CD4-positive, alpha-beta T cell (primary cell): ENCODE measurements at places on chromosomes 7 and 10.

GRCh38 chr7:30450983-30451497, 27.5 kb downstream of the NOD1 start:
- DNase-seq, result no peak

GRCh38 chr10:74011770-74012169, 13.9 kb downstream of the VCL start:
- DNase-seq, result no peak

DNA sequence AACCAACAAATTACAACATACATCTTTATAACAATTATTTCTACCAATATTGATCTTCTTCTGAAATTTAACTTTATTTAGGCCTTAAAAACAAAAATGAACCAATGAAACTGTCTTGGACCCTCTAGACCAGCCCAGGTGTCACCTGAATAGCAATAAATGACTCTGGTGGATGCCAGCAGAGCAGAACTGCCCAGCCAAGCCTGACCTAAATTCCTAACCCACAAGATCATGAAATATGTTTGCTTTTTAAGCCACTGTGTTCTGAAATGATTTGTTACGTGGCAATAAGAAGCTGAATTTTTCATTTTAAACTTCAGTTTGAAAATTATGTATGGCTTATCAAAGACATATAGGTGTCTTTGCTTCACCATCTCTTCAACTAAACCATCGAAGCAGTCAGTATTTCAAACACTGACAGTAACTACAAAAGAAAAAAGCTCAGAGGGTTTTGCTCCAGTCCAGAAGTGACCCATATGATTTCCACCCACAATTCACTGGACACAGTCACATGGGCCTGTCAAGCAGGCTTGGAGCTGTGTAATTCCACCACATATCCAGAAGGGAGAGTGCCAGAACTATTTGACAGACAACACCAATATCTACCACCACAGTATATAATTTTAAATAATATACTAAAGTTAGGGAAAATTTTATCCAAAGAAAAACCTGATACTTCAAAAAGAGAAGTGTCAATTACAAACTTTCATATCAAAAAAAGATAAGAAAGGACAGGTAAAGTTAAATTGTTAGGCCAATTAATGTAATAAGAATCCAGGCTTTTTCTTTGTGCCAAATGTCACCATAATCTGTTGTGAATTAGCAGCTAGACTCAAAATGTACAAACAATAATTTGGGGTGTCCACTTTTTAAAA, 94.5 kb downstream of the KMT2C start:
- no peak for DNase-seq

GRCh38 chr10:48343921-48344598, 37.6 kb downstream of the MAPK8 start:
- no peak for DNase-seq

GRCh38 chr7:101602484-101603241, 26.4 kb downstream of the MYL10 start:
- peak; percentile 54 for DNase-seq

DNA sequence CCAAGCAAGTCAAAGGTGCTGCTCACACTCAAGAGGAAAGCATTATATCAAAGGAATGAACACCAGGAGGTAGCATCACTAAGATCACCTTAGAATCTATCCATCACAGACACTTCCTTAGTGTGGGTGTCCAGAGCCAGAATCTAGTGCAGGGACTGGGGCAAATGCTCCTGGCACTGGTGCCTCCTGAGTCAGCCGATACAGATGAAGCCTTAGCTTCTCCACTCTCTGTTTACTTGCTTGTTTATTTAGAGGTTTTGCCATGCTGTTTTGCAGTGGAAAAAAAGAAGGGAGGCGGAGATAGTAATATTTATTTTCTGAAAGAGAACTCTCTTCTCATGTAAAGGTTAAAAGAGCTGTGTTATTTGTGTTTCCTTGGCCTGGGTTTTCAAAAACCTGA, 303.1 kb downstream of the WDR11 start:
- DNase-seq, result no peak

DNA sequence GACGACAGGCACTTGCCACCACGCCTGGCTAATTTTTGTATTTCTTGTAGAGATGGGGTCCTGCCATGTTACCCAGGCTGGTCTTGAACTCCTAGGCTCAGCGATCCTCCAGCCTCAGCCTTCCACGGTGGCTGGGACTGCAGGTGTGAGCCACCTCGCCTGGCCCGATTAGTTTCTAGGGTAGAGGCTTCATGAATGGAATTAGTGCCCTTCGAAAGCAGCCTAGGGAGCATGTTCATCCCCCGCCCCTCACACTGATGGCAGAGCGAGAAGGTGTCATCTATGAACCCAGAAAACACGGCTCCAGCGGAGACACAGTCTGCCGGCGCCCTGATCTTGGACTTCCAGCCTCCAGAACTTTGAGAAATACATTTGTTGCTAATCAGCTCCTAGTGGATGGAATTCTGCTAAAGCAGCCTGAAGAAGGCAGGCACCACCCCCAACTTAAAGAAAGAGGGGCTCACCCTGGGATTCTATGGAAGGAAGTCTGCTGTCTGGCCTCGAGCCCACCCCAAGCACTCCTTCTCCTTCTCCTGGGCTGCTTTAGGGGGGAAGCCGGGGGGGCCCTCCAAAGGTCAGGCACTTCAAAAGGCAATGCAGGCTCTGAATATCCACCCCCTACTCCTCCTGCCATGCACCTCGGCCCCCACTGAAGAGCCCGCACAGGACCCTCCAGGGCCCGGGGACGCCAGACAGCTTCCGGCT, 10.1 kb downstream of the PDGFA start:
- no peak for DNase-seq

DNA sequence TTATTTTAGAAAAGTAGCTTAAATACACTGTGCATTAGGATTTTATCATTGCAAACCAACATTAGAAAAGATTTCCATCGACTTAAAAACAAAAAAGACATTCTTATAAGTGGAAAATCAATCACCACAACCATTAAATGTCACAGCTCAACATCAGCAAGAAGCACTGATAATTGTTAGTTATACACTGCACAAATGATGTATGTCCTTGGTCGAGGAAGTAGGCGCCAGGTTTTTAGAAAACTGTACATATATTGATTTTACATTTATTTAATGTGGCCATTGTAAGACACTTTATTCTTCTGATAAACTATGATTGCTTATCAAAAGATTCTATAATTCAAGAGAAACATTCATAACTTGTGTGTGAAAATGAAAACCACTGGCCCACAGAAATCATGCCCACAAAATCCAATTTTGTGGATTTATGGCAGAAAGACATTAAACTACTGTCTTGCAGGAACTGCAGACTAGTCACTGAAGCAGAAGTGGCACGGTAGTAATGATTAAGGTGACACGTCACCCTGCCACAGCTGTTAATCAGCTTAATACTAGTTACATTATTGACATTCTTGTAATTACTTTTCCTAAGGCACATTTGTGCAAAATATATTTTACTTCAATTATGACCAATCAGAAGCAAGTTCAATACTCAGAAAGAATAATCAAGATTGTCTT, 79.4 kb downstream of the VPS41 start:
- no peak for DNase-seq

- no peak for DNase-seq
These were observed 376.9 kb downstream of the LRRTM3 start for GRCh38 chr10:67302701-67303100.

GRCh38 chr10:11245510-11245909, 227.8 kb downstream of the CELF2 start:
- no peak for DNase-seq

DNA sequence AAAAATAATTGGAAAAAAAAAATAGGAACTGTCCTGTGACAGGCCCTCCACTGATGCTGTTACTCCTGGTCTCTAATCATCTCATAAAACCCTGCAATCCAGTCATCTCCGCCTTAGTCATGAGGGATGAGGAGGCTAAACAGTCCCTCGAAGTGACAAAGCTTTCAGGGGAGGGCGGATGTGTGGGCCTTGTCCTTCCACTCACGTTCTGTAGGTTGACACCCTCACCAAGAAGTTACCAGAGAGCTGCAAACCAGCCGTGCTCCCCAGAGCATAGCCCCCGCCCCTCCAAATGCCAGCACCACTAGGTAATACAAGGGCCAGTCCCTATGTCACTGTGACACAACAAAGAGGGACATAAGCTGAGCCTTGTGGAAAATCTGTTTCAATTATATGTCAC, 11.9 kb downstream of the COBL start:
- DNase-seq, result no peak

- no peak for DNase-seq
These were observed 177.6 kb downstream of the GALNT11 start for GRCh38 chr7:152203095-152203494.

DNA sequence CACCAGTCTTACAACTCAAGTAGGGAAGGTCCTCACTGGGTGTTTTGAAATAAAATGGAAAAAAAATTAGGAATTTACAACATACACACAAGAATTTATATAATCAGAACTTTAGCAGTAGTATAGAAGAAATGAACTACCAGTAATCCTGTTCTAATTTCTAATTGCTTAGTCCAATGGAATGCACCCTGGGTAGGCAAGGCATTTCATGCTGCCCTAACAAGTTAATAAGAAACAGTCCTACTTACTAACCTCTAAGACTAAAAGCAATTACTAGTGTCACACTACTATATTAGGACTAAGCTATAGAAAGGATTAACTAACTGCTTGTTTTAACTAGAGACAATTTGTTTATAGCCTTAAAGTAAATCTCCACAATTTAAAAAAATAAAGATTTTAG, 158.1 kb downstream of the BTAF1 start:
- DNase-seq, result no peak

DNA sequence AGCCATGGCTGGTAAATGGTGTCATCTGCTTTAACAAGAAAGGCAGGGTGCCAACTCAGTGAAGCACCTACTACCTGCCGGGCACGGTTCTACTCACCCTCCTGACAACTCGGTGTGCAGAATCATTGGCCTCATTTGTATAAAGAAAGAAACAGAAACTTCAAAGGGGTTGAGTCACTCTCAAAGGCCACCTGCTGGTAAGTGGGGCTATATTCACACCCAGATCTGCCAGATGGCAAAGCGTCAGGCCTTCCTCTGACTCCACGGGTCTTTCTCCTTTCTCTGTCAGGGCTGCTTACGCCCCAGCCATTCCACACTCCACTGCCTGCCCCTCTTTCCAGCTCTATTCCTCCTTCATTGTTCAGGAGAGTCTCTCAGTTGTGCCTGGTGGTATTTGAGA, 309.2 kb downstream of the GFRA1 start:
- no peak for DNase-seq

DNA sequence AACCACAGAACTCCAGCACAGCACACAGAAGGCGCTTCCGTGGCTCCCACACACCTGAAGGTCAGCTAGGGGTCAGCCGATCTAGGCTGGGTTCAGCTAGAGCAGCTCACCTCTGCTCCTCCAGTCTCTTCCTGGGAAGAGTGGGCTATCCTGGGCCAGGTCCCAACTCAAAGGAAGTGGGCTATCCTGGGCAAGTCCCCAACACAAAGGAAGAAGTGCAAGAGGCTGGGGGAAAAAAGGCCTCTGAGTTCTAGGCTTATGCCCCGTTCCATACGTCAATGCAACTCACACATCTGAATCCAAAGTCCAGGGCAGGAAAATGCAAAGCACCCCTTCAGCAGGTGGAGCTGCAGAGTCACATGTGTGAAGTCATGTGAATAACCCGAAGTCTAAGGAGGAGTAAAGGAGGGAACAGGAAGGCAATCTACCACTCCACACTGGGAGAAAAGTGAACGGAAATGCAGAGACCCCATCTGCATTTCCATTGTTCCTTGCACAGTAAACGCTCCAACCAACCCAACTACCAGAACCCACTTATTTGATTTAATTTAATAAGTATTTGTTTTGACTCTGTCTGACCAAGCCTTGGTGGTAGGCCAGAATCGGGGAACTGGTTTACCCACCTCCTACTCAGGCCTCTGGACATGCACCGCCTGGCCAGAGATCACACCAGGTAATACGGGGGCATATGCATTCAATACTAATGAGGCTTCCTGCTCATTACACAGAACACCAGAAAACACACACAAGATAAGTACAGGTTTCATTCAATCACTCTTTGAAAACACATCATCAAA, 95.5 kb upstream of the RNF32 start:
- DNase-seq, result no peak

- no peak for DNase-seq
These were observed 11.0 kb upstream of the CRPPA start for GRCh38 chr7:16432425-16432731.

- no peak for DNase-seq
These were observed 1.1 kb downstream of the ASL start for GRCh38 chr7:66076462-66077329.

GRCh38 chr7:98434087-98434486, 33.2 kb upstream of the BAIAP2L1 start:
- DNase-seq, result no peak

- no peak for DNase-seq
These were observed 17.0 kb upstream of the ECHDC3 start for GRCh38 chr10:11724938-11725776.

- no peak for DNase-seq
These were observed 1.4 kb downstream of the ZNF438 start for GRCh38 chr10:31030260-31030659.

DNA sequence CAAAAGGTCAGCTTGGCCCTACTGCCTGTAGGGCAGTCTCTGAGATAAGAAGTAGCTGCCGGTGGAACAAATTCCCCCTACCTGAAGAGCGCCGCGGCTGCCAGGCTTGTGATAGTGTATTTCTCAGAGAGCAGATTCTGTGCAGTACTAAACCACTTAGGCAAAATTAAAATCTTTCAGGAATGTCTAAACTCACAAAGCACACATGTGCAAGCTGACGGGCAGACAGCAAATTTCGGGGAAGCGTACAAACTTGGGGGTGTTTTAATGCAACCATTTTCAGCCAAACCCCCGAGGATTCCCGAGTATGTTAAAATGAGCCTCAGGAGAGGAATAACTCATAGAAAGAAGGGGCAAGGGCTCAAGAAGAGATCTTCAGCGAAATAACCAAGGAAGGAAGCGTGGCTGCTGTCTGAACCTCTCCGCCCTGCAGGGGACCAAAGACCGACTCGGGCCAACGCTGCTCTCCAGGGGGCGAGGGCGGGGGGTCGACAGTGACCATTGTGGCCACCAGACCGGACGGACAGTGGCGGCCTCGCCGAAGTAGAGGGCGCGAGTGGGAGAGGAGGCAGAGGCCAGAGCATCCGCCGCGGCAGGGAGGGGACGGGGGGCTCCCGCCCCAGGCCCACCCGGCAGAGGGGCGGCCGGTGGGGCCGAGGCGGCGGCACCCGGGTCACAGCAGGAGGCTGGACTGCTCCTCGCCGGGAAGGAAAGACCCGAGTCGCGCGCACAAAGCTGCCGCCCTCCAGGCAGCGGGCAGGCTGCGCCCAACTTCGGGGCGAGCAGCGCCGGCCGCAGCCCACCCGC, 819 bp downstream of the HYCC1 start:
- peak; percentile 7 for DNase-seq
